ENCODE measurements at places on chromosomes 16 and 17.
A peak's percentile ranks its signal among the peaks of the same experiment; 100 is the strongest.

DNA sequence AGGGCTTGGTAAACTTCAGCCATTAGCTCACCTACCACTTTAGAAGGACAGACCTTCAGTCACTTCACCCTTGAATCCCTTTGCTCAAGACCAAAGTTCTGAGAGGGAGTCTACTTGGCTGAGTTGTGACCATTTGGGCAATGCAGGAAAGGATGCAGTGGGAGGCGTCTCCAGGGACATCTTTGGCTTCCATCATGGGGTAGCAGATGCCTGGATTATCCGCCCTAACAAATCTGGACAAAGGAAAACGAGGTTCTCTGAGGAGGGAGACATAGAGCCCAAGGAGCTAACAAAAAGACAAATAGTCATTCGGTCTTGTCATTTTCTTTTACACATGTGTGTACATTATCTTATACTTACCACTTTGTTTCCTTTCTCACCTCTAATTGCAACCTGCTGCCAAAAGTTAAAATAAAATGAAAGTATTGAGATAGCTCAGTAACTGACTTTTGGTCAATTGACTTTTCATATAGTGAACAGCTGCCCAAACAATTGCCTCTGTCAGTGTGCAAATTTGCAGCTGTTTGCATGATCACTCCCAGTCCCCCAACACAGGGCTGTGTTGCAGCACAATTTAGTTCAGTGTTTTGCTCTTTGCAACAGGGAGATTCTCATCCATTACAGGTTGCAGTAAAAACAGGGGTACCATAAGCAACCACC lies 108.9 kb upstream of the EEF2KMT start:
- no peak for DNase-seq

DNA sequence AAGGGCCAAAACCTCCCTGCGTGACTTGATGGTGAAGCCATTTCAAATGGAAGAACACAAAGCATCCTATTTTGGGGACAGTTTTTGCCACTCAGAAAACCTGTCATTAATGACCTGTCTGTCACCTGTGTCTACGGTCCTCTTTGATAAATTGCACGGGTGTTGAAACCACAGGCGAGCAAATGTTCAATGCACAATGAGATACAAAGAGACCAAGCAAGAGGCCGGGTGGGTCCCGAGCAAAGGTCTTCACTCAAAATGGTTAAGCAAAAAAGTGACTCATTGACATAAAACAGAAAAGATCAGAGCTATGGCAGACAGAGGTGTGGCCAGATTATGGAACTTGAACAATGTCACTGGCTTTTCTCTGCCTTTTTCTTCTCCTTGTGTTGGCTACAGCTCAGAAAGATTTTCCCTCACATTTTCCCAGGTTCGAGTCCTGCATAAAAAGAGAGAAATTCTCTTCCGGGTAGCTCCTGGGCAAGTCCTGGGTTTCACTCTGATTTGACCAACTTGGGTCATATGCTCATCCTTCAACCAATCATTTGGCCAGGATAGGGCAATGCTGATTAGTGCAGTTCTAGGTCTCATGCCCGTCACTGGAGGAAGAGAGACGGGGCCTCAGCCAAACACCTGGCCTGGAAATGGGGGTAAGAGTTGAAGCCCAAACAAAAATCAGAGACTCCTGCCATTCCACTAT lies 92.2 kb downstream of the CMC2 start:
- DNase-seq: no peak

DNA sequence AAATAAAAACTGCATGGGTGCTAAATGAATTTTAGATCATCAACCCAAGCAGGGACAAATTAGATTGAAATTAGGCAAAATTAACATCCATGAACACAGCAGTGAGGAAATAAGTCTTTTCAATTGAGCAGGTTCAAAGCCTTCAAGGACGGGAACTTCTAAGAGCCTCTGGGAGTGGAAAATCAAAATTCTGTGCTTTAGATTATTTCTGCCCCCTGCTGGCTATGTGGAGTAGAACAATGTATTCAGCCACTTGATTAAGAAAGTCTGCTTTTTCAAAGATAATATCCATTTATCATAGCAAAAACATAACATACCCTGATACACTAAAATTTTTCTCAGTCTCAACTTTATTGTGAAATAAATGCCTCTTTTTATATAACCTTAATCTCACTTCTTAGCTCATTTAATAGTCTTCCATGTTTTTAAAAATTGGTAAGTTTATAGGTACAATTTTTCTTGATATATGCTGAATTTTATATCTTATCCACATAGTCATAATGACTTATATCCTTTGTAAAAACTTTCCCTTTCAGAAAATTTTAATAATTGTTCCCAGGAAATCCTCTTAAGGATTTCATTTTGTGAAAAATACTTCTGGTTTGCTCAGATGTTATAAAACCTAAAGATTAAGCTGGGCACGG lies 28.1 kb upstream of the NOL11 start:
- peak; percentile 23 for DNase-seq

DNA sequence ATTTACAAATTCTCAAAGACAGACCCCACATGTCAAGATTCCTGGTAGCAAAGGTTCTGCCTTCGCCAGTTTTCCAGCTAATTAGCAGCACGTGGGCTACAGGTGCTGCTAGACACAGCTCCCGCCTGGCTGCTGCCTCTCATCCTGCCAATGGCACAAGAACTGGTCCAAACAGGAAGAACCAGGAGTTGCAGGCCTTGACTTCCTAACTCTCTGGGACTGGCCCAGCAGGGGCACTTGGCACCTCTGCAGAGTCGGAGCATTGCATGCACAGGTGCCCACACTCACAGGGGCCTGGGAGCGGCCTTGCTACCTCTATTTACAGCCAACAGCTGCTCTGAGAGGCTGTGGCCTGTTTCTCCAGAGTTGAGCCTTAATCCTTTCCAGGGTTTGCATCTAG lies 39.6 kb downstream of the TK2 start:
- DNase-seq: no peak

DNA sequence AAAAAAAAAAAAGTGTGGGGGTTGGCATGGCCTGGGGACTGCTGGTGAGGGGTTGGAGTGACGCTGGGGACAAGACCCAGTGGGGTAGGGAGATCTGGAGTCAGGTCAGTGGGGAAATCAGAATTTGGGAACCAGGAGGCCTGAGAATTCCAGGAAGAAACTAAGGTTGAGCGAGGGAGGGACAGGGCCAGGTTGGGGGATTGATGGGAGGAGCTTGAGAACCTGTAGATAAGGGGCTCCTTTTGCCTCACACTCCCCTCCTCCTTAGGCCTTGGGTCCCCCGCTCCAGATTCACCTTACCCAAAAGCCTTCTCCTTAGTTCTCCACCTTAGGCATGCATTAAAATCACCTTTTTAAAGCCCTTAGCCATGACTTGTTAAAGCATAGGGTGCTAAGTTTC lies 8.3 kb upstream of the PYDC1 start:
- DNase-seq: no peak

DNA sequence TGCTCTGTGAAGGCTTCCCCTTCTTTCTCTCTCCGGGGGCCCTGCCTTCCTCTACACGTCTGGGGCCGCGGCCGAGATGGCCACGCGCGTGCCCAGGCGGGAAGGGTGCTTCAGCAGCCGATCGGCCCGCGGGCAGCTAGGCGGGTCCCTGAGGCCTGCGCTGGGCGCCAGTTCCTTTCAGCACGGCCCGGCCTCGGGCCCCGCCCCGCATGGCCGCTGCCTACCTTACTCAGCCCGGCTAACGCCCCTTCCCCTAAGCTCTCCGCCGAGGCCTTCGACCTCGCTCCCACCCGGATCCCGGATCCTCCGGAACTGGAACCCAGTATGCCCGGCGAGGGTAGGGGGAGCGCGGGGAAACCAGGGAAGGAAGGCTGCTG lies 335 bp downstream of the TMEM11 start:
- peak; percentile 55 for DNase-seq

GRCh38 chr17:63523253-63523855 lies at the start of gene KCNH6:
Gene KCNH6, plus strand, starts transcription at chr17:63523358. Its CDS starts 56 bp downstream, at chr17:63523414.
- no peak for DNase-seq

DNA sequence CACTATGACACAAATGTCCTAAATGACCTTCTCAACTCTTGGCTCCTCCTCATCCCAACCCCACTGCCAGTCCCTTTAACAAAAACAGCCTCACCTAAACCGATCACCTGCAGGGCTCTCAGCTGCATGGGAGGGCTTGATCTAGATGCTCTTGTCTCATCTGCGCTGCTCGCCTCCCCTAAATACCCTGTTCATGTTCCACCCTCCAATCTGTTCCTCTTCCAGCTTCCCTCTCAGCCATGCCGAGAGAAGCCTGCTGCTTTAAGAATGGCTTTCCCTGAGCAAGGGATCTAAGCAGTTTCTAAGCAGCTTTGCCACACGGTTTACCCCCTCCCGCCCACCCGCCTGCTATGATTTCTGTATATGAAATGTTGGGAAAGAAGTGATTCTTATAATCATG lies 23.7 kb downstream of the PIPOX start:
- DNase-seq: no peak

DNA sequence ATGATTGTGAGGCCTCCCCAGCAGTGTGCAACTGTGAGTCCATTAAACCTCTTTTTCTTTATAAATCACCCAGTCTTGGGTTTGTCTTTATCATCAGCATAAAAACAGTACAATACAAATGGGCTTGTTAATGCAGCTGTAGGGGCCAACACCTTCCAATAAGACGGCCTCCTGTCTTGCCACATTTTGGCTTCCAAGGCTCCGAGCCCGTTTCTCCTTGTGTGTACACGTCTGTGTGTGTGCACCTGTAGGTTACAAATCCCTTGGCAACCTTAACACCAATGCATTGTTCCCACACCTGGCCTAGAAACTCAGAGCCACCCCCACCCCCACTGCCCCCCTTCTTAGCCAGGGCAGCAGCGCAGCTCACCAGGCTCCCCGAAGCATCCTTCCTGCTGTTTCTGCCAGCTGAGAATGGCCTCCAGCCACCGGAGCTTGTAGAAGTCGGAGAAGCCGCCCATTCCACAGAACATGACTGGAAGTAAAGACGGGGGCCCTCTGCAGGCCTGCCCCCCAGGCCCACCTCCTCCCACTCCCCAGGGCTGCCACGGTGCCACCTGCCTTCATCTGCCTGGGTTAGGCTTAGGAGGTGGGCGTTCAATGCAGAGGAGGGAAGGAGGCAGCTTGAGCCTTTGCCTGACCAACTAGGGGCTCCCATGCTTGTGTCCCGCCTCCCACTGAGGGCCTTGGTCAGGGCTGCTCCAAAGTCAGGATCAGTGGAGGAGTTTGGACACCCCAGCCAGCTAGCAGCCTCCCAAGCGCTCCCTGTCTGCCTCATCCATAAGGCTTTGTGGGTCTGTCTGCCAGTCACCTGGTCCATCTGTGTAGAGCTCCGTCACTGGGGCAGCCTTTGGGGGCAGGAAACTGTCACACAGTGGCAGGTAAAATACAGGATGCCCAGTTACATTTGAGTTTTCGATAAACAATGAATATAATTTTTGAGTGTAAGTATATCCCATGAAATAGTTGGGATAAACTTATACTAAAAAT lies 10.6 kb downstream of the C16orf89 start:
- no peak for DNase-seq

- no peak for DNase-seq
These were observed 40.8 kb downstream of the MRC2 start for GRCh38 chr17:62668091-62668804.

- no peak for DNase-seq
These were observed 11.9 kb downstream of the TOX3 start for GRCh38 chr16:52535076-52535475.

DNA sequence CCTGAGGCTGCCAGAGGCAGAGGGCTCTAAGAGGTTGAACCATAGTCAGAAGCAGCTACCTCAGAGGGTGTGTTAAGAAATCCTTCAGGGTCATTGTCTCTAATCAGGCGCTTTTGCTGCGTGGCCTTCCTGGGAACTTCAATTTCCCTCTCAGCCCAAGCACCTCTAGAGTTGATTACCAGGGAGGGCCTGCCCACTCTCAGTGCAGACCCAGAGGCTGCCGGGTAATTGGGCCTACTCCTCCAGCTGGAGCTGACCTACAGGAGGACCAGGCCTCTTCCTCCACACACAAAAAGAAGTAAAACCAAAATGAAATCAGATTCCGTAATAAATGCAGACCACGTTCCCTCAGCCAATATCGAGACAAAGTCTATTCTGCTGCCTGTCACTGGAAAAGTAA lies 305.0 kb upstream of the CCL2 start:
- DNase-seq: no peak

GRCh38 chr16:80681436-80681835 lies 123.0 kb downstream of the CDYL2 start:
- no peak for DNase-seq

DNA sequence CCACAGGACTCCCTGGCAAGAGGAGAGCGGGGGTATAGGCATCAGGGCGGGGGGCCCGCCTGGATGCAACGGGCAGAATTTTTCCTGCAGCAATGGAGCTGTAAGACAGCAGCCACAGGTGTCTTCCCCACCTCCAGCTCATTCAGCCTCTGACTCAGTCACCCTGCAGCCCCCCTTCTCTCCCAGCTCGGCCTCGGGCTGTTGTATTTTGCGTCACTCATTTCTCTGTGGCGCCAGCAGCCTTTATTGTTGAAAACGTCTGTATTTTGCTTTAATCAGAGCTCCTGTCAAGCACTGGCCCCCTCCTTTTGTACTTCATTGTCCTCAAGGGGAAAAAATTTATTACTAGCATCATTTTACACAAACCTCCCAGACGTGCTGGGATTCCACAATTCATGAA lies 117.7 kb downstream of the WSCD1 start:
- DNase-seq: no peak

GRCh38 chr17:77429969-77430752 lies 289.4 kb downstream of the SEC14L1 start:
- peak; percentile 63 for DNase-seq

- DNase-seq: no peak
These were observed 36.8 kb upstream of the CDH3 start for GRCh38 chr16:68608330-68608729.
